ENCODE measurements at places on chromosomes 2 and 18. TPM values are rescaled to one million over a fixed set of nuclear protein-coding genes. Genes with fewer than 3 reads are reported as not detected.

DNA sequence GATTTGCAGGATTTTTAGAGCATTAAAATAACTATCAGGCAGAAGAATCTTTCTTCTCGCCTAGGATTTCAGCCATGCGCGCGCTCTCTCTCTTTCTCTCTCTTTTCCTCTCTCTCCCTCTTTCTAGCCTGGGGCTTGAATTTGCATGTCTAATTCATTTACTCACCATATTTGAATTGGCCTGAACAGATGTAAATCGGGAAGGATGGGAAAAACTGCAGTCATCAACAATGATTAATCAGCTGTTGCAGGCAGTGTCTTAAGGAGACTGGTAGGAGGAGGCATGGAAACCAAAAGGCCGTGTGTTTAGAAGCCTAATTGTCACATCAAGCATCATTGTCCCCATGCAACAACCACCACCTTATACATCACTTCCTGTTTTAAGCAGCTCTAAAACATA lies 137.0 kb downstream of the MEIS1 start:
- peaks cover 3% of the 10 kb centered on the region for H3K4me1 ChIP-seq
- H3K36me3 ChIP-seq: no peaks in the 10 kb centered on the region
- no peak overlapping the region for H3K27ac ChIP-seq
- DNase-seq: no peak

DNA sequence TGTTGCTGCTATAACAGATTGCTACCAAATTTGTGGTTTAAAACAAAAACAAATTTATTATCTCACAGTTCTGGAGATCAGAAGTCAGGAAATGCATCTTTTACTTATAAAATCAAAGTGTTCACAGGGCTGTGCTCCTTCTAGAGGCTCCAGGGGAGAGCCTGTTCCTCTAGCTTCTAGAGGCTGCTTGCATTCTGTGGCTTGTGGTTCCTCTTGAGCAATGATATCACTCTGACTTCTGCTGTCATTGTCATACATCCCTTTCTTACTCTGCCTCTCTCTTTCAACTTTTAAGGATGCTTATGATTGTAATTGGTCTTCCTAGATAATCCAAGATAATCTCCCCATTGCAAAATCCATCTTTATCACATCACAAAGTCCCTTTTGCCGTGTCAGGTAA lies 6.1 kb upstream of the DCC start:
- no peaks in the 10 kb centered on the region for H3K36me3 ChIP-seq
- H3K27ac ChIP-seq: no peak overlapping the region
- H3K27me3 ChIP-seq: no peaks in the 10 kb centered on the region
- H3K4me3 ChIP-seq: no peak overlapping the region
- DNase-seq: no peak

The ANKRD62 gene
- not detected for total RNA-seq

The BMP10 gene
- not detected for total RNA-seq

All from T-cell (primary cell).